ENCODE measurements at places on chromosomes 6 and 20.

- DNase-seq, result no peak
Observed at GRCh38 chr6:100260584-100260983, 204.1 kb downstream of the SIM1 start.

DNA sequence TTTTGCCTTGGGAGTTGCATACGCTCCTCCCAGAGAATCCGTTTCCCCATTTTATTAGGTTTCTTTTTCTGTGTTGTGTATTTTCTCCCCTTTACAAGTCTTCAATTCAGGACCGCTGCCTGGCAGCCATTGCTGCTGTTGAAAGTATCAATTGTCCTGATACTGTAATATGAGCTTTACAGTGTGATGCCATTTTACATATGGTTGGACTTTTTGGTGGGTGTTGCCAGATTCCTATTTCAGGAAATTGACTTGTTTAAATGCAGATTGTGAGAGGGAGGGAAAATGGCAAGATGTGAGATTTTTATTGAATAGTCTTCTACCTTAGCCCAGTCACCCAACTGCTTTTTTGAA, 1.2 kb downstream of the PANK2 start:
- no peak for DNase-seq

DNA sequence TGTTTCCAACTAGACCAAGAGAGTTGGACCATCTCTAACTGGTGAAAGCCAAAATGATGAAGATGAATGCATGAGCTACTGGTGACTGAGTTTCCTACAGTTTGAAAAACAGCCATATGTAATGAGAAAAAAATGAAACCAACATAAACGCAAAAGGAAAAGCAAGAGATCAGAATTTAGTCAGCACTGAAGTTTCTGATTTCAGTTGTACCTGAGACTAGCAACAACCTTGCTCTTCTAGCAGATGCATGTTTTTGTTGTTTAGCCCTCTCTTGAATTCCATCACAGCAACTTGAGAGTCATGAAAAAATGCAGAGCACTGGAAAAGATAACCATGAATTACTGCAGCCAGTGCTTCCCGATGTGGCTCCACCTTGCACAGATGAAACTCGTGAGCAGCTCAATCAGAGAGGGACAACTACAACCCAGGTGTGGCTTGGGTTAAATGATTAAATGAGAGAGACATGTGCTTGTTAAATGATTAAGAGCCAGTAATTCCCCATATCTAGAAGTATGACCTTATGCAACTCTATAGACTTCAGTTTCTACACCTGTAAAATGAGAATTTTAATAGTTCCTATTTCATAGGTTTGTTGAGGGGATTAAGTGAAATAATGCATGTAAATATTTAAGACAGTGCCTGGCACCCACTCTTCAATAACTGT, 104.8 kb downstream of the ELOVL4 start:
- no peak for DNase-seq

DNA sequence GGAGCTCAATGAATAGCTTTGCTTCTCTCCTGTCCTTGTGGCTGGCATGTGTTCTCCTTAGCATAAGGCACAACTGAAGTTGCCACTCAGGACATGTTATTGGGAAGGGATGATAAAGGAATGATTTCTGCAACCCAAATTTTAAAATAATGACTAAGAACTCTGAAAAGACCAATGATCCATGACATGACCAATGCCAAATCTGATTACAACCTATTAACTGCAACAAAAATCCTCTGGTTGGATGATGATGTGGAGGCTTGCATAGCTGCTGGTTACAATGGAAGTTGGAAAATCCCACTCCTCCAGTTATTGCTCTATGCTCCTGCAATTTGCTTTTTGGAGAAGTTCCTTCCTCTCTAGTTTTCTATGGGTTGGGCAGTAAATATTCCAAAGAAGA, 63.4 kb upstream of the FBXL4 start:
- DNase-seq, result no peak

GRCh38 chr6:50285735-50286134, 236.0 kb upstream of the DEFB112 start:
- DNase-seq, result no peak

DNA sequence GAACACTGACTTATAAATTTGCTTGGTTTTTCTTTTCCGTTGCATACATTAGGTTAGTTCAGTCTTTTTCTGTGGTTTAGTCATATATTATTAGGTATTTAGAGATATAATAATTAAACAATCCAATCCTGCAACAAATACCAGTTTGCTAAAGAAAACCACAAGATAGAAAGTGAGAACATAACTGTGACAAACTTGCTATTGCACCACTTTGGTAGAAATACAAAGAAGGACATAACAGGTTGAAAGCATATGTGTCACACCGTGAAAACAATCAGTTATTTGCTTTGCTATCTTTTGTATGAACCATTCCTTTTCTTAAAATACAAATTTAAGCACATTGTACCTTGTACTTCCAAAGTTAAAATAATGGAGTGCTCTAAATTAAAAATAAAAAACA, 42.0 kb upstream of the KCNQ5 start:
- DNase-seq, result no peak

DNA sequence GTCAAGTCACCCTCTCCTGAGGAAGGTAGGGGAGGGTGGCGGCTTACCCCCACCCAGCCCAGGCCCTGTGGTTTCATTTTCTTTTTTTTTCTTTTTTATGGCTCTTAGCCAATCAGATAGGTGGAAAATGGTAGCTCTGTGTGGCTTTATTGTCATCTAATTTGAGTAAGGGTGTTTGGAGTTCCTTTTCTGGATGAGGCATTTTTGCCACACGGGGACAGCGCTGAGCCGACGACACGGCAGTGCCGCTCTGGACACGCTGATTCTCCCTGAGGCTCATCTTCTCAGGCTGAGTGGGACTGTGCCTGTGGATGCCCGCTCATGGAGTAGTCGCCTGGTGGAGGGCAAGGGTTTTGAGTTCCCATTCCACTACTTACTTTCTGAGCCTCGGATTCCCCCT, 37.6 kb upstream of the ANGPT4 start:
- DNase-seq, result no peak

GRCh38 chr20:63461104-63461763, 11.2 kb downstream of the KCNQ2 start:
- no peak for DNase-seq

- no peak for DNase-seq
Observed at GRCh38 chr20:1277529-1278322, 11.6 kb downstream of the SNPH start.

GRCh38 chr6:130020073-130020906, 1.9 kb downstream of the L3MBTL3 start:
- DNase-seq, result no peak

DNA sequence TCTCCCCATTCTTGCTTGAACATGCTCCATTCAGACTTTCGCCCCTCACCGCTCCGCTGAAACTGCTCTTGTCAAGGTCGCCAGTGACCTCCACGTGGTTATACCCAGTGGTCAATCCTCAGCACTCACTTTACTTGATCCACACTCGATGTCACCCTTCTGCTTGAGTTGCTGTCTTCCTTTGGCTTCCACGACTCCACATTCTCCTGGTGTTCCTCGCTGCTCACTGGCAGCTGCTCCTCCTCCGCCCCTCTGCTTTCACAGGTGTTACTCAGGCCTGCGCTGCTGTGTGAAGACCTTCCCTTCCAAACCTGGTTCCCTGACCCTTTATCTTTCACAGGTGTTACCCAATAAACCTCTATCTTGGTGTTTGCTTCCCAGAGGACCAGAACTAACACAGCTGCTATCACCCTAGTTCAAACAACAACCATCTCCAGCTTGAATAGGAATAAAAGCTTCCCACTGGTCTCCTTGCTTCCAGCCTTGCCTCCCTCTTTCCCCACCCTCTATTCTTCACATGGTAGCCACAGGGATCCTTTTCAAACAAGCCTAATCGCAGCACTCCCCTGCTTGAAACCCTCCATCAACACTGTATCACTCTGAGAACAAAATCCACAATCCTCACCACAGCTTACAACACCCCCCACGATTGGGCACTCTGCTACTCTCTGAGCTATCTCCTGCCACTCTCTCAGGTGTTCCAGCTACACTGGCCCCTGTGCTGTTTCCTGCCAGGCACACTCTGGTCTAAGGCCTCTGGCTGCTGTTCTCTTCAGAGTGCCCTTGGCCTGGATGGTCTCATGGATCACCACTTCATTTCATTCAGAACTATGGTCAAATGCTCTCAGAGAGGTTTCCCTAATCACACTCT, 10.7 kb downstream of the PPIL1 start:
- no peak for DNase-seq

DNA sequence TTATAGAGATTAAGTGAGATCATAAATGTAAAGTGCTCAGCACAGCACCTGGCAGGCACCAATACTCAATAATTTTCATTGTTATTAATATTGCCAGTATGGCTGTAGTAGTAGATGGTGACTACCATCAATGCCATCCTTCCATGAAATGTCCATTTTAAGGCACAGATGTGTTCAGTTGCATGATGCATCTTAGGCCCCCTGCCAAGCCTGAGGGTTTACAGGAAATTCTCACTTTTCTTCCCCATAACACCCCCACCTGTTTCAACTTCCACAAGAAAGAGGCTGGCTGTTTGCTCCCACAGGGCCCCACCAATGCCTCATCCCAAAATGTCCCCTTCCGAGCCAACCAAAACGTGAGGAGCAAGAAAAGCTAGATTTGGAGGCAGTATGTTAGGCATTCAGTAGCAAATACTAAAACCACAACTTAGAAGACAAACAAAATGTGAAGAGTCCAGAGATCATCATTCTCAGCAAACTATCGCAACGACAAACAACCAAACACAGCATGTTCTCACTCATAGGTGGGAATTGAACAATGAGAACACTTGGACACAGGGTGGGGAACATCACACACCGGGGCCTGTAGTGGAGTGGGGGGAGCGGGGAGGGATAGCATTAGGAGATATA, 110.6 kb upstream of the NHSL1 start:
- DNase-seq, result no peak

DNA sequence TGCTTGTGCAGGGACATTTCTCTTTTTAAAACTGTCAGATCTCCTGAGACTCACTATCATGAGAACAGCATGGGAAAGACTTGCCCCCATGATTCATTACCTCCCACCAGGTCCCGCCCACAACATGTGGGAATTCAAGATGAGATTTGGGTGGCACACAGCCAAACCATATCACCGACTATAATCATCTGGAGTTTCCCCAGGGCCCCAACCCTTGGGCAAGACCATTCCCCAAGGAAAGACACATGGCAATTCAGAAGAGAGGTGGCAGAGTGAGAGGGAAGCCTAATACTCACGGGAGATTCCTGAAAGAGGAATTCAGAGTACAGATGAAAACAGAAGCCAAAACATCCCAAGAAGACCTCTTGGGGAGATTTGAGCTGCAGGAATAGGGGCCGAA, 291.0 kb upstream of the PLCB4 start:
- DNase-seq, result no peak
